ENCODE measurements at places on chromosomes 16 and 17.
A peak's percentile ranks its signal among the peaks of the same experiment; 100 is the strongest.

- peak; percentile 49 for DNase-seq
Measured at GRCh38 chr17:77365584-77366186, 224.9 kb downstream of the SEC14L1 start.

GRCh38 chr17:6497496-6498221 is 53.4 kb downstream of the PIMREG start:
- DNase-seq, result no peak

DNA sequence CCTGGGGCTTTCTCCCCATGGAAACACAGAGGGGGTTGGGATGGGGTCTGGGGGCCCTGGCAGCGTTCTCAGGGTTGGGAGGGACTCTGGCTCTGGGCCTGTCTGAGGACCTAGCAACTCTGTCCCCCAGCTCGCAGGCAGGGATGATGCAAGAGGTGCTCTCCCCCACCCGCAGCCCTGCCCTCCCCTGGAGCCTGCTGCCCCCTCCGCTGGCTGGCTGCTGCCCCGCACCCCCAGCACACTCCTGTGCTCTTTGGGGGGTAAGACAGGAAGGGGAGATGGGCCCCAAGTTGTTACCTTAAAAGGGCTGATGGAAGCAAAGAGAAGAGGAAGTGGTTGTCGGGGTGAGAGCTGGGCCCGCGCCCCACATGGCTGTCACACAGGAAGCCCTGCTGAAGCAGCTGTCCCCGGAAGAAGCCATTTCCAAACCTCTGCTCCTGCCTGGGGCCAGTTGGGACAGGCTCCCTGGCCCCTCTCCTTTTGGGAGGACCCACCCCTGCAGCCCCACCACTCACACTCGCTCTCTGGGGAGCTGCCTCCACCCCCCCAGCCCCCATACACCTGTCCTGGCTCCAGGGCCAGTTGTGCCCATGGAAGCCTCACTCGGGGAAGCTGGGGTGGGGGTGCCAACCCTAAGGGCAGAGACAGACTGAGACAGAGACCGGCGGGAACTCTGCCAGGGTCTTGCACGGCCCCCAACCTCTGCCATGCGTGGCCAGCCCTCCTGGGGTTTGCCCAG is 2.5 kb downstream of the CORO1A start:
- DNase-seq, result no peak

- peak; percentile 68 for DNase-seq
Measured at GRCh38 chr16:10918294-10919002, 23.8 kb downstream of the DEXI start.

DNA sequence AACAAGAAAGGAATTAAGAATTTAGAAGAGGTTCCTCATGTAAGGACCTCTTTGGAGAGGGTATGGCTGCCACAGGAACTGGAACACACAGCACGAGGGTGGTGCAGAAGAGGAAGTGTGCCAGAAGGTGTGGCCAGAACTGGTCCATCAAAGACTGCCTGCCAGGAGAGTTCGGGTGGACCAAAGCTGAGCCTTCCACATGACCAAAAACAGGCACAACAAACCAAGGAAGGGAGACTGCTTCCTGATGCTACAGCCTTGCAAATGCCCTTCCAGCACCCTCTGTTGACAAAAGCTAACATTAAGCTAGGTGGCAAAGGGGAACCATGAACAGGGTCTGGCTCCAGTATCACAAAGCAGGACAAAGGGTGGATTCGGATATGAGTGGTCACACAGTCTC is 125.8 kb upstream of the TMEM97 start:
- DNase-seq, result no peak

DNA sequence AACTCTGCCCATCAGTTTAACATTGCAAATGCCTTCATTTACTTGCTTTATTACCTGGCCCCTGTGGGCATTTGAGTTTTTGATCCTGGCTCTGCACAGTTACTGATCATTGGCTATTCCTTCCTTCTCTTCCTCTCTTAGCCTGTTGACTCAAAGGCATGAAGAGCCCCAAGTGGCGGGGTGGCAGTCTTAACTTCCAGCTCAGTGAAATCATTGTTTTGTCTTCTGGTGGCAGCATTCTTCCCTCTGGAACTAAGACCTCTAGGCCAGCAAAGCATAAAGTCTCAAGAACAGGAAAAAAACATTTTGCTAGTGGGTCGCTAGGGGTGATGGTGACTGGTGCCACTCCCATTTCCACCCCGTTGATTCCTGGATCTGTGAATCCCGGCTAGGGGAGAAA is 52.3 kb upstream of the MRTFB start:
- no peak for DNase-seq

DNA sequence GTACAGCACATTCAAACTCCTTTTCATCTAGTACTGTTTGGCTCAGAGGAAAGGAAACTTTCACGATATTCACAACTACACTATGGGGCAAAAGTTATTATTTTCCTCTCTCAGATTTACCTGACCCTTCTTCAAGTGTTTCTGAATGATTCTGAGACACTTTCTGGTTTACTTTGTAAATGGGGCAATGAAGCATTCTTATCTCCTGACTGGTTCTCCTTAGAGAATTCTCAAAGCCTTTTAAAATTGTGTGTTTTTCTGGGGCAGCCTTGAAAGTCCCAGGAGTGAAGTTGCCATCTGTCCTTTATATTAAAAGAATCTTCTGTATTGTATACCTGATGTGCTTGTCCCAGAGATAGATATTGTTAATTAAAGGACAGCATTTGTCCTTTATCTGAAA is 264.9 kb downstream of the FTO start:
- no peak for DNase-seq

DNA sequence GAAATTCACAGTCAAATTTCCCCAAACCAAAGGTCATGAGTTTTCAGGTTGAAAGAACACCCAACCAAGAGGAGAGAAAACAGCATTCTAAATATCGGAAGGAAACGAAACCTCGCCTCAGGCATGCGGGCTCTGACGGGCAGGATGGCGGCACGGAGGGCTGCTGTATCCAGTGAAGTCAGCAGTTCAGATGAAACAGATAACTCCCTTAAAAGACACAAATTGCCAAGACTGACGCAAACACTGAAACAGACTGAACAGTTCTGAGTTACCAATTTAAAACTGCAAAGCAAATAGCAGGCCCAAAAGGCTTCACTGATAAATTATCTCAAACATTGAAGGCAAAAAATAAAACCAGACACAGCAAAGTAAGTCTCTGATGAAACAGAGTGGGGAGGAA is 20.6 kb upstream of the CDH15 start:
- DNase-seq, result no peak

- no peak for DNase-seq
Measured at GRCh38 chr17:43309505-43310332, 75.9 kb upstream of the RNU2-1 start.

DNA sequence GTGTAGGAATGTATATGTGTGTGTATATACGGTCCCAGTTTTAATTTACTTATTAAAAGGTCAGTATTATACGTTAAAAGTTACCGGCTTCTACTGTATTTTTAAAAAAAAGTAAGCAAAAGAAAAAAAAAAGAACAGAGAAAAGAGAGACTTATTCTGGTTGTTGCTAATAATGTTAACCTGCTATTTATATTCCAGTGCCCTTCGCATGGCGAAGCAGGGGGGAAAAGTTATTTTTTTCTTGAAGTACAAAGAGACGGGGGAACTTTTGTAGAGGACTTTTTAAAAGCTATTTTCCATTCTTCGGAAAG is 1.6 kb downstream of the NOG start:
- peak; percentile 36 for DNase-seq

DNA sequence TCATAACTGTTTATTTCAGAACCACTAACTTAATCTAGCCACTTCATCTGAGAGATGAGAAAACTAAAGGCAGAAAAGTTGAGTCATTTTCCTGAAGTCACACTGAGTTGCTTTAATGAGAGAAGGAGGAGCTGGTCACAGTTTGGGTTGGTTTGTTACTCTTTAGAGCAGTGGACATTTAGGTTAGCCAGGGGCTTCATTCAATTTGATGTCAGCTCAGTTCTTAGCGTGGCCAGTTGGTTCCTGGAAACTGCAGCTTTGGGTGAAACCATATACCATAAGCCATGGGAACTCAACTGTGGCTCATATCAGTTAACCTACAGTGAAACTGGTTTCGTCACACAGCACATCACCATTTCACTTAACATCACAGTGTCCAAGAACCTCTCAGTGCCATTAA is 59.2 kb upstream of the ADORA2B start:
- no peak for DNase-seq

DNA sequence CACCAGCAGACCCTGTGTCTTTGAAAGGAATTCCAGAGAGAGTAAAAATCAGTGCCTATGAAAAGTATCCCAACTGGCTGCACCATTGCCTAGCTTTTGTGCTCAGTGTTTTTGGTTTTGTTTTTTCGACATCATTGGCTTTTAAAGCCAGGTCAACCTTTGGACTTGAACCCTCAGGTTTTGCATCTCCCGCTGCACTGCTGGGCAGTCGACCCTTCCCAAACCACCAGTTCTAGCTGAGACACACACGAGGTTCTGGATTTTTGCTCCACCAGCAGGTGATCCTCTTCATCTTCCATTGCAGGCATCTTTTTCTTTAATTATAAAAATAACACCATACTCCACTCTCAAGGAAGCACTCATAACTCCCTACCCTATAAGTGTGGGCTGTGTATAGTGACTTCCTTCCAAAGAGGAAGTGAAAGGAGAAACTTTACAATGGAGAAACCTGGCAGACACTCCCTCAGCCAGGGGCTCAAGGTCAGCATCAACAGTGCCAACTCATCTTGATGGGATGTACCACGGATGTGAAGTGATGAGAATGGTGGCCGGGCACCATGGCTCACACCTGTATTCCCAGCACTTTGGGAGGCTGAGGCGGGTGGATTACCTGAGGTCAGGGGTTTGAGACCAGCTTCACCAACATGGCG is 57.8 kb downstream of the BMERB1 start:
- no peak for DNase-seq

DNA sequence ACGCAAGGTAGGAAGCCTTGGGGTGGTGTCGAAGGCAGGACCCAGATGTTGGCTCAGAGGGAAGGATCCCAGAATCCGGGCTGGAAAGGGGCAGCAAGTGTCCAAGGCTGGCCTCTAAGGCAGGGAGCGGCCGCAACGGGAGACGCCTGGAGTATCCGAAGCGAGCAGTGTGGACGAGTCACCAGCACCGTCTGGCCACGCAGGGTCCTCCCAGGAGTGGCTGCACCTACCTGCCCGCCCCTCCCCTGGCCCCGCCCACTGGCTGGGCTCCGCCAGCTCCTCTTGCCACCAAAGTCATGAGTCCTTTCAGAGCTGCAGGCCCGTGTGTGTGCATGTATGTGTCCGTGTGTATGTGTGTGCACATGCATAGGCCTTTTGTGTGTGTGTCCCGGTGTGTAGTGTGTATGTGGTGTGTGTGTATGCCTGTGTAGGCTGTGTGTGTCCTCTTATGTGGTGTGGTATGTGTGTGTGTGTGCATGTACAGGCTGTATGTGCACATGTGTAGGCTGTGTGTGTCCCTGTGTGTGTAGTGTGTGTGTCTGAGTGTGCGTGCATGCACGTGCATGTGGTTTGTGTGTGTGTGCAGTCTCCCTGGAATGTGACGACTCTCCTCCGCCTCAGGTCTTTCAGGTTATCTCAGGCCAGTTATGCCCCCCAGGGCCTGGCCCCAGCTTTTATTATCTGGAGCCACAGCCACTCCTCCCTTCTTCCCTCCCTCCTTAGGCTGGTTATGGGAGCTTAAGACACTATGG is at the start of gene PRSS8:
PRSS8 (minus strand) TSS at position 193 of the 752 bp plus-strand sequence. CDS start 229 bp downstream, outside the sequence.
- DNase-seq, result no peak

DNA sequence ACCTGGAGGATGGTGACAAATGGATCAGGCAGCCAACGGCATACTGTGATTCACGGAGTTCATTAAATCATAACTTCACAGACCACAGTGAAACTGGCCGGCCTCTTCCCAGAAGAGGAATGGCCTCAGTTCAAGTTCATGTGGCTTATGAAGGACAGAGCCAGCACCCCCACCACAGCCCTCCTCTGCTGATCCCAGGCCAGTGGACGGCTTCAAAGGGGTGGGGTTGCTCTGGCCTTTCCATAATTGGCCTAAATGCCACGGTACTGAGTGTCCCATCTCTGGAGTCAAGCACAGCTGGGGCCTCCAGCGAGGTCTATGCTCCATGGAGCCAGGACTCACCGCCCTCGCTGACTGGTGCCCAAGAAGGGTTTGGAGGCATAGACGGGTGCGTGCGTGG is 21.4 kb downstream of the GALNS start:
- no peak for DNase-seq

GRCh38 chr16:30381291-30382041 is 895 bp downstream of the SEPTIN1 start:
- DNase-seq, result no peak

GRCh38 chr16:11588321-11589197 is 1.8 kb upstream of the LITAF start:
- DNase-seq, result no peak

DNA sequence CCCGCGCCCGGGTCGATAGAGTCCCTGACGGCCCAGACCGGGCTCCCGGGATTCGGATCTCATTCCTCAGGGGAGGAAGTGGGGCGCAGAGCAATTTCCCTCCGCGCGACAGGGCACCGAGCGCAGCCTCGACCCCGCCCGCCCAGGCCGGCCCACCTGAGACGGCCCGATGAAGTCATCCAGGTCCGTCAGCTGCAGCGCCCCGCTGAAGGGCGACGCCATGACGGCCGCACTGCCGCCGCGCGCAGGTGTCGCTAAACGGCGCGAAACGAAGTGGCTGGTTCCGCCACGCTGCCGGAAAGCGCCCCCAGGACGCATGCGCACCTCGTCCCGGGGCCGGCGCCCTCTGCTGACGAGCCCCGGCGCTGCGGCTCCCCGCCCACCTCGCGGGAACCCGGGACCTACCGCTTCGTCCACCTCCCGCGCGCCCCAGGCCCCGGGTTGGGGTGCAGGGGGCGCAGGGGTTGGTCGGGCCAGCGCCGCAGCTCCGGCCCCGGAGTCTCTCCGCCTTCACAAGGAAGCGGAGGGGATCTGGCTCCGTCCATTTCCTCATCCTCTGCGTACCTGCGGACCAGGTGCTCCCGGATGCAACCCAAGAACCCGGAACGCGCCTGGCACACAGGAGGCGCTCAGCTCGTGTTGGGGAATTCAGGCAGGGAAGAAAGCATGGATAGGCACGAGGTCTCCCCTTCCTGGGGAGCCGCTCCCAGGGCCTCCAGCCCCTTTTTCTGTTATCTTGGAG is at the start of gene CIAO3:
CIAO3 (minus strand) TSS at position 234 of the 742 bp plus-strand sequence; CDS start at position 222, 12 bp downstream.
- DNase-seq, result peak; percentile 60

DNA sequence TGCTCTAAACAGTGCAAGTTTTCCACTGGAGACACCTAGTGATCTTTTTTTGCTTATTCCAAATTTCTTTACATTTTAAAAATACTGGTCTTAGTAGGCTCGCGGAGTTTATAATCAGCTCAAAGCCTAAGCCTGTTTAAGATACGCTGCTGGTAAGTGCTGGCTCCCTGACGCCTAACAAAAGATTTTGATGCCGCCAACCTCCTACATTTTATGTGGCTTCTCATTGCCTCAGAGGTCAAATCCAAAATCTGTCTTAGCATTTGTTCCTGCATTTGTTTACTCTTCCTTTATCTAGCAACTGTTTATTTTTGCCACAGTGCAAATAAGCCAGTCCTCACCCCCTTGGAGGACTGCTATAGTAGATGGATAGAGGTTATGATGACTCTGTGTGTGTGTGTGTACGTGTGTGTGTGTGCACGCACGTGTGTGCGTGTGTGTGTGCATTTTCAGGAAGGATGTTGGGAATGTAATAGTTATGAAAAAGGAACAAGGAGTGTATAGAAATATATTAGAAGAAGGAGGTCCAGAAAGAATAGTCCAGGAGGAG is 24.8 kb downstream of the HS3ST3B1 start:
- no peak for DNase-seq
